Cardiac fibroblast (primary cell): ENCODE measurements at places on chromosomes 13 and 19.
A peak's percentile ranks its signal among the peaks of the same experiment; 100 is the strongest.

DNA sequence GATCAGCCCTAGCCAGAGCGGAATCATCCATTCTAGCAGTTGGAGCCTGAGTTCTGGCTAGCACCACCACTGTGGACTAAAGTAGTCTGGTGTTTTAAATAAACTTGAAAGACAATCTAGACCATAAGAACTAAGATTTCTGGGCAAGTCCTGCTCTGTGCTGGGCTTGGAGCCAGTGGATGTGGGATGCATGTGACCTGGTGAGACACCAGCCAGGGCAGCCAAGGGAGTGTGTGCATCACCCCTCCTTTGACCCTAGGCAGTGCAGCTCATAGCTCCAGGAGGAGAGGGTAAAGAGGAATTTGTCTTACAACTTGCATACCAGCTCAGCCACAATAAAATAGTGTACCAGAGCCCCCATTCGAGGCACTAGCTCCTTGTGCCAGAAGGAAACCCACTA lies 21.0 kb downstream of the ITGBL1 start:
- DNase-seq = peak; percentile 79

DNA sequence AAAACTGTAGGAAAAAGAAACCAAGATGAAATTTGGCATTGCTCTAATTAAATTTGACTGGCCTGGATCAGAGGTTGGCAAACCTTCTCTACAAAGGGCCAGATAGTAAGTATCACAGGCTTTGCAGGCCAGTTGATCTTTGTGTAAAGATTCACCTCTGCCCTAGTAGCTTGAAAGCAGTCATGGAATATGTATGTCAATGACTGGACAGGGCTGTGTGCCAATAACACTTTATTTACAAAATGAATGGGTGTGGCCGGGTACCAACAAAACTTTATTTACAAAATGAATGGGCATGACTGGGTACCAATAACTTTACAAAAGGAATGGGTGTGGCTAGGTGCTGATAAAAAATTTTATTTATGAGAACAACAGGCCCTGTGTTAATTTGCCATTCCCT lies 20.0 kb downstream of the SIN3B start:
- DNase-seq = no peak

DNA sequence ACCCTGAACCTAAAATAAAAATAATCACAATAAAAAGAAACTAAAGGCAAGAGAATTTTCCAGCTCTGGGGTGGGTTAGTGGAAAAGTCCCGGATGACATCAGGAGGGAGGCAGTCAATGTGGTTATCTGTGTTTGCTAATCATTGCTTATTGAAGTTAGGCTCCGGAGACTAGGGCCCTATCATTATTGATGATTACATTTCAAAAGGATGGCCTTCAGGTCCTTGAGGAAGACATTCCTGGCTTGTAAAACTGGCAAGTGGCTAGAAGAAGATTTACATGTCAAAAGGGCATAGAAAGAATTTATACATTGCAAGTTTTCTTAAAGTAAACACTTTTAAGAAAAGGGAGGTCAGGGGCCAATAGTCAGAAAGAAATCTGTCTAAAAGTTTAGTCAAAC lies 123.4 kb downstream of the POSTN start:
- DNase-seq = no peak

DNA sequence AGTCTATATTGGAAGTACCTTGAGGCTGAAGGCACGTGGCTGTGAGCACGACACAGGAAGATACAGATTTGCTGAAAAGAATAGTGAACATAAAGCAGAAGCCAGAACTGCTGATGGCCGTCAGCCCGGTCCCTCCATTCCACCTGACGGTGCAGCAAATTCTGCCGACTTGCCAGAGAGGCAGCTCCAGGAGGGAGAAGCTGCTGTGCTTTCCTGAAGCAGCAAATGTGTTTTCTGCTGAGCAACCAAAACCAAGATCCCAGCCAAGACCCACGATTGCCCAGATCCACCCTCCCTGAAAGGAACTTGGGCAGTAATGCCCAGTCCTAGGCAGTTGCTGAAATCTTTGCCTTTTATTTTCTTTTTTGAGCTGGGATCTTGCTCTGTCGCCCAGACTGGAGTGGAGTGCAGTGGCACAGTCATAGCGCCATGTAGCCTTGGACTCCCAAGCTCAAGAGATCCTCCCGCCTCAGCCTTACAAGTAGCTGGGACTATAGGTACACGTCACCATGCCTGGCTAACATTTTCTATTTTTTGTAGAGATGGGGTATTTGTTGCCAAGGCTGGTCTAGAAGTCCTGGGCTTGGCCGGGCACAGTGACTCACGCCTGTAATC lies 7.0 kb upstream of the RCN3 start:
- no peak for DNase-seq

- DNase-seq = peak; percentile 58
These were observed 970.5 kb downstream of the UQCRFS1 start for GRCh38 chr19:28242317-28242927.

GRCh38 chr13:78198419-78198818 lies 279.8 kb upstream of the EDNRB start:
- no peak for DNase-seq

DNA sequence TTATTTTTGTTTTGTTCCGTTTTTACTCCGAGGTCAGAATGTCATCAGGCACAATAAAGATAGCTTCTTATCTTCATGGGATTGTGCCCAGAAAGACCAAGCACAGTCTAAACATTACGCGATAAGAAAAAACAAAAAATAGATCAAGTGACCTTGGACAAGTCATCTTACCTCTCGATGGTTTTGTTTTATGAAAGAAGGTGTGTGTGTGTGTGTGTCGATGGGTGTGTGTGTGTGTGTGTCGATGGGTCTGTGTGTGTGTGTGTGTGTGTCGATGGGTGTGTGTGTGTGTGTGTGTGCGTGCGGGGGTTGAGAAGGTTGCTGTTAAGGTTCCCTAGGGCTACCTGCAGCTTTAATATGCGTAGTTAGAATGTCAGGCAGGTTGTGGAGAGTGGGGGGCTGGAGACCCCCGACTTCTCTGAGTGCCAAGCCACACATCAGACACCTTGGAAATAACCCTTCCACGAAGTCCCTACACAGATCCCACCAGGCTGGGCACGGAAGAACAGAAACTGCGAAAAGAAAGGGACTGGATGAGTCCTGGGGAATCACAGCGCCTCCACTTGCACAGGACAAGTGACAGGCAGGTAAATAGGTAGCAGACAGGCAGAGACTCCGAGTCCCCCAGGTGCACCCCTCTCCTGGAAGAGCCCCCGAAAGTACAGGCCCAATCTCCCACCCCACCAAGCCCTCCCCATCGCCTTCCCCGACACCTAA lies 458 bp upstream of the ATP8A2 start:
- no peak for DNase-seq

- no peak for DNase-seq
These were observed 627.7 kb downstream of the FGF9 start for GRCh38 chr13:22298530-22298929.

DNA sequence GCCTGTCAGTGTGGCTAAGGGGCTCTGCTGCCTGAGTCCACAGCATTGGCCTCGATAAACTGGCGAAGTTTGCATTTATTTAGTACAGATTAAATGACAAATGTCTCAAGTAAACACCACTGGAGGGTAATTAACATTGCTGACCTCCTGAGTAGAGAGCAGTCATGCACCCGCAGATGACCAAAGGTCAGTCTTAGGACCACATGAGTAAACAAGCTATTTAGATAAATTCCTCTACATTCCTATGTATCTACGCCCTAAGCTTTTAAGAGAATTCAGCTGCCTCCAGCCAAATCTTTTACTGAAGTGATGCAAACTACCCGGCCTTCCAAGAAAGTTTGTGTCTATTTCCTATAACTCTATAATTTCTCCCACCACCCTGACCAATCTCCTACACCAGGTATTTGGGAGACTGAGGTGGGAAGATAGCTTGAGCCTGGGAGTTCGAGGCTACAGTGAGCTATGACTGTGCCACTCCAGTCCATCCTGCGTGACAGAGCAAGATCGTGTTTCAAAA lies 22.9 kb downstream of the CD70 start:
- no peak for DNase-seq

DNA sequence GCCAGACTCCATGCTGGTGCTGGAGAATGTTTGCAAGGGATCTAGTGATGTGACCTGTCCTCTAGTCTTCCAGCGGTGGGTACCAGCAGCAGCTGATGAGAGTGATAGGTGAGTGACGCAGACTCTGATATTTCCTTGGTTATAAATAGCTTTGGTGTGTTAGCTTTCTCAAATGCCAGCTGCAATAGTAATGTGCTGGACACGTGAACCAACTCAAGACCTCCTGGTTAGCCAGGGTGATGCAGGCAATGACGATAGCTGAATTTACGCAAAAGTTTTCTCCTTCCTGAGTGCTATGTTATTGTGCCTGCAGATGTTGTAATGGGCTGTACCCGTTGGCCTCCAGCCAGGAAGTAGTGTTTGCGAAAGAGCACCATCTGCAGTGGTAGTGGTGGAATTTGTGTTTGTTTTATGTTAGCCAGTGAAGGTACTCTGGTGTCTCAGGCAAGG lies 129.5 kb downstream of the CYSLTR2 start:
- DNase-seq = peak; percentile 100

GRCh38 chr13:82565201-82565600 lies 1317.1 kb downstream of the SLITRK1 start:
- no peak for DNase-seq

DNA sequence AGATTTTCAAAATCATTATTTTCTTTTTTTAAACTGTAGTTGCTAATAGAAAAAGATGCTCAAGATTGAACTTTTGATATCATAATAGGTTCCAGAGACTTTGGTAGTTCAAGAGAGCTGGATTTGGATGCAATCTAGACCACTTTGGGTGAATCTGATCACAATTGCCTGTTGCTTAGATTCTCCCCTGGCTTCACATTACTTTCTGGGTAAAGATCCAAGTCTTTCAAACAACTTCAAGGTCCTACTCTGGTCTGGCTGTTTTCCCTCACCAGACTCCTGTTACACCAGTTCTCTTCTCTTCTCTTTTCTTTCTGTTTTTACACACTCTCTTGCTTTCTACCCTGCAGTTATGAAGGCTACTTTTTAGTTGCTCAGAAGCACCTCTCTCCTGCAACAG lies 7.4 kb upstream of the SPRY2 start:
- DNase-seq = no peak

DNA sequence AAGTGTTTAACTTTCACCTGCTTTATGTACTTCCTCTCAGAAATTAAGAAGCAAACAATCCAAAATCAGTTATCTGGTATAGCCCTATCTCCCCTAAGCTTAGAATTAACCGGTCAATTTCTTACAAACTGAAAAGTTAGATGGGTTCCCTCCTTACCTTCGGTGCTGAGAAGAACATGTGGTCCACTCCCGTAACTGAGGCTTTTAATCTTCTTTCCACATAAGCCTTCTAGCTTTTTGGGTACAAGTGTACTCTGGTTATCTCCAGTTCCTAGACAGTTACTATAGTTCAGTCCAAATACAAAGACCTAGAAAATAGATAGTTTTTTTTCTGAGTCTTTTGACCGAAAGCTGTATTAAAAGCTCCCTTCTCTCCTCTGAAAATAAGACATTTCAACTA lies 18.9 kb downstream of the RCBTB1 start:
- no peak for DNase-seq

- peak; percentile 34 for DNase-seq
These were observed at the start of gene SLITRK5 for GRCh38 chr13:87671031-87671752. Gene SLITRK5, plus strand, starts transcription at chr13:87671371. Its CDS starts 4,018 bp downstream, at chr13:87675389.

GRCh38 chr19:35797663-35798062 lies 15.0 kb downstream of the PRODH2 start:
- DNase-seq = no peak

DNA sequence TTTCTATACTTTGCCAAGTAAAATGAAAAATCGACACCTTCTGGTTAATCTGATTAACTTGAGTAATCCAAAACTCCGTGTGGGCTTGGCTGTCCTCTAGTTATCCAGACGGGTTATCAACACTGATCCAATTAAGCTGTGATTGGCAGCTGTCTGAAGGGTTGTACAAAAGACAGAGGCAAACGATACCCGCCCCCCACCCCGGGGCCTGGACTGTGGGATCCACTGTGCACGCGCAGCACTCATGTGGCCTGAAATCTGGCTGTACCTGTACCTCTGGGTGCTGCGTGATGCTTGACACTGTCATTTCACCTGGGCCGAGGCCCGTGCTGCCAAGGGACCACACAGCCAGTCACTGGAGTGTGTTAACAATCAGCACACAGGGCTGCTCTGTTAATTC lies 53.5 kb downstream of the COL4A2 start:
- no peak for DNase-seq

GRCh38 chr19:18941628-18942354 lies 774 bp upstream of the HOMER3 start:
- DNase-seq = no peak

DNA sequence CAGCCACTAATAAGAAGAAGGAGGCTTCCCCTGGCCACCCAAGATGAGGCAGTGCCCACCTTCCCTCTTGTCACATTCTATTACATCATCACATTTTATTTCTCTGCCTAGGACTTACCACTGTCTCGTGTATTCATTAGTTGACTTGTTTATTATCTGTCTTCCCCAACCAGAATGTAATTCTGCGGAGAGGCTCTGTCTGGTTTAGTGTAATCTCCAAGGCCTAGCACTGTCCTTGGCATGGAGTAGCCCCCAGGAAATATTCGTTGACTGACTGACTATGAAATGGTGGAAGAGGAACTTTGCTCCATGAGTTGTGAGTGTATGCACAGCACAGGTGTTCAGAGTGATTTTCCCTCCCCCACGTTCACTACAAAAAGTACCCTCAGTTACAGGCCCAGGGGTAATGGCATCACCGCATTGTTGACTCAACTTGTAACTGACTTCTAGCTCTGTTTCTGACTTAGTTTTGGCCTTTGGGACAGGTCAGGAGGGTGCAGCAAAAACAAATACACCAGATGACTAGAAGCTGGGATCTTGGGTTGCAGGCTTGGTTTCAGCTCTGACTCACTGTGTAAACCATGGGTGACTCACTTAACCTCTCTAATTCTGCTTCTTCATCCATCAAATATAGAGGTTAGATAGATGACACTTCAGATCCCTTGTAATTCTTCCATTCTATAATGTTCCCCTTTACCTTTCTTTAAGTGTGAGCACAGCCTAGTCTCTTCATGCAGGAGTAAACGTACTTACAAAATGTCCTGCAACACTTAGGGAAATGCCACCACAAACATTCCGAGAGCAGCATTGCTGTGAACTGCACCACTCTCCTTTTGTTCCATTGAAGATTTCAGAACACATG lies 229.7 kb downstream of the KCNRG start:
- DNase-seq = peak; percentile 91
